ENCODE measurements at places on chromosomes 5 and 9. TPM values are rescaled to one million over a fixed set of nuclear protein-coding genes. Genes with fewer than 3 reads are reported as not detected.
A peak's percentile ranks its signal among the peaks of the same experiment; 100 is the strongest.

DNA sequence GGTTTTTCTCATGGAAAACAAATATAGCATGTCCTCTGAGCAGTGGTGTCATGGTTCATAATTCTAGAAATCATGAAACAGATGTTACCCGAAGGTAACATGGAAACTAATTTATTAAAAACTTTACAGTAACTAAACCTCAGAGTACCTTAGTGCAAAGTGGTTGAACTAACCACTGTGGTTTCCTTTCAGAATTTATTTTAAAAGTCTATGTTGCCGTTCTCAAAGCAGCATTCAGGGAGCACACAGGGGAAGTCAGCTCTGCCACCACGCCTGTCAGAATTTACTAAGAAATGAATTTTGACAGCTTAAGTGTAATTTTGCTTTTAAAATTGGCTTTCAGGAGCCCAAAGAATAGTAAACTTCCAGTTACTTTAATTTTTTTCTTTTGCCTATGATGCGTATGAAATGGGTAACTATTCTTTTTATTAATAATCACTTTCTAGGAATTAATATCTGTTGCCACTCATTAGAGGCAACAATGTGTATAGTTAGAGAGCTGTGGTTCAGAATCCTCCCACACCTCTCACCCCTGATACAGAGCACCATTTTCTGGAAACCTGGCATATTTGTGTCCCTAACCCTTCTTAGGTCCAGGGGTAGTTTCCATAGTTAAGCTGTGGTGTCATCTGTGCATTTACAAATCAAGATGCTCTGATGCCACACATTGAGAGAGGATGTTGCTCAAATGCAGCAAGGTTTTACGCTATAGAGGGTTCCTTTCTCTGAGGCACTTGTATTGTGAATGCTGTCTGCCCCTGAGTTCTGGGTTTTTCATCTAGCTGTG lies 202.6 kb downstream of the ZSWIM6 start:
- no peak for DNase-seq

DNA sequence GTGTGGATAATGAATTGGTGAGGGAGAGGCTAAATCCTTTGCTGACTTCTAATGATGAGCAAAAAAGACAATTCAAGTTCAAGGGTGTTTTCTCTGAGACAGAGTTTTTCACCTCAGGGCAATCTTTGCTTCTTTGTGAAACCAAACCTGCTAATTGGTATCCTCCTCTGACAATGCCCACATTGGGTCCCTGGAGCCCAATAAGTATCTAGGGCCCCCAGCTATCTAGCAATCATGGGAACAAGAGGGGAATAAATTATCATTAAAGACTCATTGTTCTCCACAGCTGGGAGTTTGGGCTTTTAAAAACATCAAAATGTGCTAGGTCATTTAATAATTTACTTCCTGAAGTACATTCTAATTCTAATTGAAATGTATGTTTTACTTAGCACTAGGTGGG lies 227.3 kb downstream of the TMEM167A start:
- DNase-seq: no peak

DNA sequence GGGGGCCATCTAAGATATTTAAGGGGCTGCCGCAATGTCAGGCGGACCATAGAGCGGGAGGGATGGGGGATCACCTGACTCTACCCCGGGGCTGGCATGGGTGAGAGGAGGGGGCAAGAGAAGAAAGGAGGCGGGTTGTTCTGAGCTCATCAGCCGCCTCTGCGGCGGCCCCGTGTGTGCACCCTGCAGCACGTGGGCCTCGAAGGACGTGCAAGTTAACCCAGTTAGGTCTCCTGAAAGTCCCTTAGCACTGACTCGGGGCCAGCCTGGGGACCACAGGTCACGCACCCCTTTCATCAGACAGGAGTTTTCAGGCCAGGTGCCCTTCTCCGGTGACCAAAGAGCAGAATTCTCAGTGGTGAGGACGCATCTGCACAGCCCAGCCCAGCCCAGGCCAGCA lies 58.0 kb downstream of the UBE2QL1 start:
- DNase-seq: no peak

- no peak for DNase-seq
Observed at GRCh38 chr5:142032747-142033631, 20.2 kb upstream of the GNPDA1 start.

- DNase-seq: peak; percentile 26
Observed at GRCh38 chr5:124156415-124156996, 589.9 kb downstream of the ZNF608 start.

GRCh38 chr5:123545506-123545905 lies 33.5 kb downstream of the CSNK1G3 start:
- no peak for DNase-seq

DNA sequence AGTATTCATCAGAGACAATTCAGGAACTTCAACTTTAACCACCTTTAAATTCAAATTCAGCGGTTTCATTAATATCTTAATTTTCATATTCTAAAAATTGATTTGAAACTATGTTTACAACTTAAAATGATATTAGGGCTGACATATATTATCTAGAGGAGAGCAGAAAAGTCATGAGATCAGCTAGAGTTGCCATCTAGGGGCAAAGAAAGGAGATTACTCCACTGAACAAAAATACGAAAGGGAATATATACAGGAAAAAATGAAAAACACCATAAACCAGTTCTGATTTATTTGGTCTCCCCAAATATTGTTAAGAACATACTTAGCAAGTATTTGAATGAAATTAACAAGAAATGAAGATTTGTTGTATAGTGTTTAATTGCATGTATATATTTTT lies 946.3 kb downstream of the DTWD2 start:
- DNase-seq: no peak

GRCh38 chr9:97571664-97572063 lies 61.5 kb downstream of the TSTD2 start:
- no peak for DNase-seq

DNA sequence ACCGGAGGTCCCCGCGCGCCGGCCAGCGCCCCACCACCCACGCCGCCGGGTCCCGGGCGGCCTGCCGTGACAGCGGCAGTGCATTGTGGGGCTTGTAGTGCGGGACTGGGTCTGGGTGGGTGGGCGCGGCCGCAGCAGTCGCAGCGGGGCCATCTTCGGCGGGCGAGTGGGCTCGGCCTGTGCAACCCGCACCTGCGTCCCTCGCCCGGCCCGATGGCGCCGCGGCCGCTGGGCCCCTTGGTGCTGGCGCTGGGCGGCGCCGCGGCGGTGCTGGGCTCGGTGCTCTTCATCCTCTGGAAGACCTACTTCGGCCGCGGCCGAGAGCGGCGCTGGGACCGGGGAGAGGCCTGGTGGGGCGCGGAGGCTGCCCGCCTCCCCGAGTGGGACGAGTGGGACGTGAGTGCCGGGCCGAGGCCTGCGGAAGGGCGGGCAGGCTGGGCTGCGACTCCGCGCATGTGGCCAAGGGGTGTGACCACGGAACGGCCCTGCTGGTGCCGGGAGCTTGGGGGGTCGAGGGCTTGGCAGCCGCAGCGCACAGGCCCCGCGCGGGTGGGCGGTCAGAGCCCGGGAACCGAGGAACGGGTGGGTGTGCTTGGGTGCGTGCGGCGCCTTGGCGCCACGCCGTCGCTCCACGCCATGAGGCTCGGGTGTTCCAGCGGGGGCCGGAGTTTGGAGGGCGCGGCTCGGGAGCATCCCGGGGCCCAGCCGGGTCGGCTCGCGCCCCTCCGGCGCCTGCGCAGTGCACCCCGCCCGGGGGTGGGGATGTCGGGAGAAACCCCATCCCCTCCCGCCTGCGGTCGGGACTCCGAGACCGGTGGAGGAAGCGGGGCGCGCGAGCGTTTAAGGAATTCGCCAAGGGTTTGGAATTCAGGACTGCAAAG lies at the start of gene ARL10:
TSS of gene ARL10 (plus strand) at position 137 of the 881 bp plus-strand sequence. CDS start at position 214, 77 bp downstream.
- peak; percentile 50 for DNase-seq

DNA sequence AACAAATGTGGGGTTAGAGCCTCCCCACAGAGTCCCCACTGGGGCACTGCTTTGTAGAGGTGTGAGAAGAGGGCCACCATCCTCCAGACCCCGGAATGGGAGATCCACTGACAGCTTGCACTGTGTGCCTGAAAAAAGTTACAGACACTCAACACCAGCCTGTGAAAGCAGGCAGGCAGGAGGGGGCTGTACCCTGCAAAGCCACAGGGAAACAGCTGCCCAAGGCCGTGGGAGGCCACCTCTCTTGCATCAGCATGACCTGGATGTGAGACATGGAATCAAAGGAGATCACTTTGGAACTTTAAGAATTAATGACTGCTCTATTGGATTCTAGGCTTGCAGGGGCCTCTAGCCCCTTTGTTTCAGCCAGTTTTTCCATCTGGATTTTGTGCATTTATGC lies 782.3 kb downstream of the BRINP1 start:
- DNase-seq: no peak

DNA sequence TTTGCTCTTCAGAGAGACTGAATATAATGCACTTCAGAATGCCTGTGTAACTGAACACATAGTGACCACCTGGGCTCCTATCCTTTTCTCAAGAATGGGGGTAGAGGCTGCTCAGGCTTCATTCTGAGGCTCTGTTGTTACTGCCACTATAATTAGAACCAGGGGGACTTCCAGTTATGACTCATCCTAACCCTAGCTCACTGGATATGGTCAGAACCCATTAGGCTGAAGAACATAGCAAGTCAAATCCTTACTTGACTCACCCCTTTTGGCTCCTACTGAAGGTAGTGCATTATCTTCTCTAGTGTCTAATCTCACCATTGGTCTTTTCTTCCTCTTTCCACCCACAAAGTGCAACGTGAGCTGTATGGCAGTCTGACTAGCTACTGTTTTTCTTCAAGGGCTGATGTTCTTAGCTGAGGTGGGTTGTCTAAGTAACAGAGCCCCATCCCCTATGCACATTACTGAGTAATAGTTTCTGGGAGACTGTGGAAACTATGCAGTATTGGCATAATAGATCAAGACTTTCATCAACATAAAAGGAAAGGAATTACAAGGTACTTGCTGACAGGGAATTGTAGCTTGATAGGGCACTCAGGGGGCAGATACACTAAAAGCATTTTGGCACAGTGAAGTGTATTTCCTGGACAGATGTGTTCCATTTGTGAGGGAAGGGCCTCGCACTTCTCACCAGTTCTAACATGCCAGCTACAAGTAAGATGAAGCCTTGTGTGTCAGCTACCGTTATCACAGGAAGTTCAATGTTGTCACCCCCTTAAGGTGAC lies 431.0 kb upstream of the MEF2C start:
- peak; percentile 99 for DNase-seq

DNA sequence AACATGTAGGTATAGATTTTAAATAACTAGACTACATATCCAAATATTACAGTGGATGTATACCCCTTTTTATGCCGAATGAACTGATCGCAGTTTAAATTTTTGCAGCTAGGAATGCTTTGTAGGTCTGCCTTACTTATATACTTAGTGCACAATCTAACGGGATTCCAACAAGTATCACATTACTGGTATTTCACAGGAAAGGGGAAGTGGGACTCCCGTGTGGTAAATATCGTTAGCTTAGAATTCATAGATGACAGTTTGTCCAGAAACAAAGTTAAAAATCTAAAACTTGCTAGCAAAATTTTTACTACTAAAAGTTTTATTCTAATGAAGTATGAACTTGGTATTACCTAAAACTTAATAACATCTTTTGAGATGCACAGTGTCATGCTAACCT lies 193.5 kb upstream of the TLX3 start:
- DNase-seq: no peak

- peak; percentile 41 for DNase-seq
Observed at GRCh38 chr9:120692901-120693699, 21.2 kb downstream of the MEGF9 start.

GRCh38 chr9:32986971-32987370 lies 14.5 kb downstream of the APTX start:
- DNase-seq: no peak

GRCh38 chr5:20020247-20020646 lies 32.2 kb upstream of the CDH18 start:
- DNase-seq: no peak

DNA sequence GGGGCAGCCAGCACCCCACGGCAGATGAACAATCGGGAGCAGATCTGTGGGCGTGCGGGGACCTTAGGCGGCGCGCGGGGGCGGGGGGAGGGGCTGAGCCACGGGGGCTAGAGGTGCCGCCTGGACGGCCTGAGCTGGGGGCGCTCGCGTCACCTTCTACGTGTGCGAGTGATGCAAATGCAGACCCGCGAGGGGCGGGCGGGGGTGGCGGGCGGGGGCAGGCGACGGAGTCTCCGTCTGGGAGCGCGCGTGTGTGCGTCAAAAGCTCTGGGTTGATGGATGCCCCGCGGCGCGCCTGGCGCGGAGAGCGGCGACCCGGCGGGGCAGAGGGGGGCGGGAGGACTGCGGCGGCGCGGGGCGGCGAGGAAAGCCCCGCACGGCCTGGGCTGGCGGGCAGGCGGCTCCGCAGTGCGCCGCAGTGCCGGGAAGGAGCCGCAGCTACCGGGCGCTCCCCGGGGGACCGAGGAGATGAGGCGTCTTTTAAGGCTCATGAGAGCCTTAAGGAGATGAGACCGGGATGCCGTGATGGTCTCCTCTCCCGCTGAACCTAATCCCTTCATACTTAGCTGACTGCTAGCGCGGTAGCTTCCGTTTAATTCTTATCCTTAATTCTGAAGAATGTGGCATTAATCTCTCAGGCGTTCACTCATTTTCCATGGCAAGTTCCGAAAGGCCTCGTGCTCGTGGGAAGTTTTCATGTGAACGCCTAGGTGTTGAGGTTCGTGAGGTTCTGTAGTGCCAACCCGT lies 1.5 kb downstream of the SV2C start:
- DNase-seq: no peak

DNA sequence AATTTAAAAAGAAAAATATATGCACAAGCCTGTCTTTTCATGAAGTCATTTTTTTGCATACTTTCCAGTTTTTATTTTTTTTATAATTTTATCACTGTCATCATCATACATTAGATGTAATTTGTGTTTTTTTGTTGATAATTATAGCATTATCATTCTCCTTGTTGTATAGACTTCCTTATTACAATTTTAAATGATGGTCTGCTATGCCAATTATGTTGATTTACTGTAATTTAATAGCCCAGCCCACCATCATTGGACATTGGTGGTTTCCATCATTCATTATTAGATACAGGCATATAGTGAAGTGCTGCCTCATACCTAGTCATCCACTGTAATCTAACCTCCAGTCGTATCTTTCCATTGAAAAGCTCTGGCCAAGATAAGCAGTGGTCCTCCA lies 3.8 kb upstream of the TJP2 start:
- DNase-seq: no peak

GRCh38 chr9:98809311-98810101 lies 2.0 kb downstream of the GALNT12 start:
- DNase-seq: no peak

DNA sequence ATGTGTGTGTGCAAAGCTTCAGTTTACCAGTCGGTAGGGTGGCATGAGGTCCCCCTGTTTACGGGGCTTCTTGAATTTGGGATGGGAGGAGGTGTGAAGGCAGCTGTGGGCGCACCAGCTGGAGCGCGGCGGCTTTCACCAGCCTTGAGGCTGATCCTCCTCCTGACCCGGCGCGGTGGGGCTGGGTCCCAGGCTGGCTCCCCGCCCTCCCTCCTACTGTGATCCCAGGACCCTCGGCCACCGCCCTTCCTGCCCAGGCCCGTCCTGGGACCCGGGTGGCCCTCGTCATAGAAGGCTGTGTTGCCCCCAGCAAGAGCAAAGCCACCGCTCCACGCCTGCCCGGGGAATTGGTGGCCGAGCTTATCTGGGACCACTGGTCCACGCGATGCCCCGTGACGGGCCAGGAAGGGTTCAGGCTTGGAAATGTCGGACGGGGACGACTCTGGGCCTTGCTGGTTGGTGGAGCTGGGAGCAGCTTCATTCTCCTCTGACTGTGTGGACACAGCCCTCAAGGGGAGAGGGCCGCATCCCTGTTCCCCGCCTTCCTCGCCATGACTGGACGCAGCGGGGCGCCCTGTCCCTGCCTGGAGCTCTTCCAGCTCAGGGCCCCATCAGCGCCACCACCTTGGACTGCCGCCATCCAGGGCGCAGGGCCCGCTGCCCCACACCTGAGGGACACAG lies 271.1 kb upstream of the IRX1 start:
- DNase-seq: no peak

The ADAMTS6 gene
- 37.1 TPM for total RNA-seq

The C5orf47 gene
- not detected for total RNA-seq

The PTGS1 gene
- total RNA-seq: 0.23 TPM

The TMEM252 gene
- not detected for total RNA-seq

The TLX3 gene
- not detected for total RNA-seq

The IL3 gene
- total RNA-seq: not detected

Measured in astrocyte (in vitro differentiated cells and primary cell).